ENCODE measurements at places on chromosomes 3 and 15. TPM values are rescaled to one million over a fixed set of nuclear protein-coding genes. Genes with fewer than 3 reads are reported as not detected.

DNA sequence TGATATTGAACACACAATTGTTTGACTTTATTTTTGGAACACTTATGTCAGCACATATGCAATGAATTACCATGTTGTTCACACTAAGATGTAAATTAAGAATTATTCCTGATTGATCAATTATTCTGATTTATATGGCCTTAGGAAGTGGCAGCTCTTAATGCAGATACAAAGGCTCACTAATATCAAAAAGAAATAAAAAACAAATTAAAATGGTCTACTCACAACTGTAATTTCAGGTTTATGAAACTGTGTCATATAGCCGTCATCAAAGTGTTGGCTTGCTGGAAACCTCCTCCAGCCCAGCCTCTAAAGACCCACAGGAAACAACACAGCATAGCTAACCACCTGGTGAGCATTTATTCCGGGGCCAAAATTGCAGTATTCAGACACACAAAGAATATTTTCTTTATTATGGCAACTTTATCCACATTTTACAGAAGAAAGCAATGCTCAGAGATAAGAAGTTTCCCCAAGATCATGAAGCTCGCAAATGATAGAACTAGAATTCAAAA is 33.4 kb downstream of the PDZRN3 start:
- DNase-seq: no peak
- H3K27ac ChIP-seq: no peak overlapping the region
- H3K27me3 ChIP-seq: no peaks in the 10 kb centered on the region
- no peaks in the 10 kb centered on the region for H3K4me1 ChIP-seq

DNA sequence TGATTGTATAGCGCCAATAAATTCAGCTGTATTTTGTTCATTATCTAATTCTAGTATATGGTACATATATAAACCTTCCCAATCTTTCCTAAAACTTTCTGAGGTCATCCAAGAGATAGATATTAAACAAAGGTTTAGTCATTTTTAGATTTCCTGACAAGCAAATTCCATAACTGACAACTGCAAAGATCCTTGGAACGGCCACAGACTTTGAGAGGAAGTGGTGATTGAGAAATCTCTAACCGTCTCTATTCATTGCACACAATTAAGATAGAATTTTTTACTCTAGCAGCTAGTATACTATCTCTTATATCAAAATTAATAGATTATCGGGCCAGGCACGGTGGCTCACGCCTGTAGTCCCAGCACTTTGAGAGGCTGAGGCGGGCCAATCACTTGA is 4.7 kb downstream of the CSNK1G1 start:
- H3K4me3 ChIP-seq: no peak overlapping the region
- H3K36me3 ChIP-seq: no peaks in the 10 kb centered on the region
- DNase-seq: no peak
- H3K27ac ChIP-seq: no peak overlapping the region
- H3K27me3 ChIP-seq: no peaks in the 10 kb centered on the region
- peaks cover 8% of the 10 kb centered on the region for H3K4me1 ChIP-seq

DNA sequence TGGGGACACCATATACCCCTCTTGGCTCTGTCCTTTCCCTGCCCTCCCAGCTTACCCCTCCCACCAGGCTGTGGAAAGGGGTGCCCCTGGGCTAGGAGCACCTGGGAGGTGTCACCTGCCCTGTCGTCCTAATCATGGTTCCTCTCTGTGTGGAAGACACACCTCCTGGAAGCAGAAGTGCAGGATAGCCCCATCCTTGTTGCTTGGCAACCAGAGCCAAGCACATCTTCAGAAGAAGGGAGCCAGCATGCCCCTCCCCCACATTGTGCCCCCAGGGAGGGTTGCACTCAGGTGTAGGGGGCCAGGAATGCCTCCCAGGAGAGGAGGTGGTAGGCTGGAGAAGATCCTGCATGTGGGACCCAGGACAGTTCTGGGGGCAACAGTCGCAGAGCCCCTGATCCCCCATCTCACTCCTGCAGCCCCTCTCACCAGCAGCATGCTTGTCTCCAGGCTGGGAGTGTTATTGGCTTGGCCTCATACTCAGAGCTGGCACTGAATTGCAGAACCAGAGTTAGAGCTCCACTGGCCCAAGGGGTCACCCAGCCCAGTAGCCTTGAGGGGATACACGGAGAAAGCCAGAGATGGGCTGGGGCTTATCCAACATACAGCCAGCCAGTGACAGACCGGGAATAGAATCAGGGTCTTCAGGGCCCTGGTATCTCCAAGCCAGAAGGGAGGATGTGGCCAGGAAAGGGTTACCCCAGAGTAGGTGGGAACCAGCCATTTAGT is 8.4 kb downstream of the RAB6B start:
- no peaks in the 10 kb centered on the region for H3K27me3 ChIP-seq
- DNase-seq: no peak
- H3K4me3 ChIP-seq: no peak overlapping the region
- H3K4me1 ChIP-seq: no peaks in the 10 kb centered on the region
- H3K36me3 ChIP-seq: no peaks in the 10 kb centered on the region

DNA sequence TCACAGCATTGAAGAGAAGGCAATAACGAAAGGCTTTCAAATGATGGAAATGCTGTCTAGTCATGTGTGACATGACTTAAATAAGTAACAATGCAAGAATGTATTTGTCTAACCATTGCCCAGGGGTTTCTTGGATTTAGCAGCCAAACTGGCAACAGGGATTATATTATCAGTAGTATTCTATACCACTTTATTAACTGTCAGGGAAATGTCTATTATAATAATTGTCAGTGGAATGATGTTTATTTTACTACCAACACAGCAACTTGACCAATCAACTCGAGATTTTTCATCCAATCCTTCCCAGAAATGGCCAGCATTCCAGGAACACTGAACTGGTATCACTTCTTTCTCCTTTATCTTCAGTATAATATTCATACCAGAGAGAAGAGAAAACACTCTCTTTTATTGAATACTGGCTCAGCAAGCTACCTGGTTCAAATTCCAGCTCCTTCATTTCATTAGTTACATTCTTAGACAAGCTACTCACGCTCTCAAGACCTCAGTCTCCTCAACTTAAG is 66.2 kb downstream of the FOXP1 start:
- DNase-seq: no peak
- H3K27ac ChIP-seq: no peak overlapping the region
- peaks cover 17% of the 10 kb centered on the region for H3K4me1 ChIP-seq
- H3K4me3 ChIP-seq: no peak overlapping the region
- H3K36me3 ChIP-seq: no peaks in the 10 kb centered on the region
- no peaks in the 10 kb centered on the region for H3K27me3 ChIP-seq

DNA sequence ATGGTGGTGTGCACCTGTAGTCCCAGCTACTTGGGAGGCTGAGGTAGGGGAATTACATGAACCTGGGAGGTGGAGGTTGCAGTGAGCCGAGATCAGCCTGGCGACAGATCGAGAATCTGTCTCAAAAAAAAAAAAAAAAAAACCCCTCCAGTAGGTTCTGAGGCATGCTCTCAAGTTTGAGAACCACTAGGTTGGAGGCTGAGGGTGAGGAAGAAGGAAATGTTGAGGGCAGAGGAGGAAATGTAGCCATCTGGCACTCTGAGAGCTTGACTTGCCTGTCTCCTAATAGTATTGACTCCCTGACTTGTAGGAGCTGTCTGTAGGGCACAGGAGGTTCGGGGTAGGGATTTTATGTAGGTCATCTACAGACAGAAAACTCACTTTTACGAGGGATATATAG is 204.6 kb downstream of the OPA1 start:
- DNase-seq: no peak
- no peak overlapping the region for H3K4me3 ChIP-seq
- H3K36me3 ChIP-seq: no peaks in the 10 kb centered on the region
- H3K27me3 ChIP-seq: no peaks in the 10 kb centered on the region
- peaks cover 9% of the 10 kb centered on the region for H3K4me1 ChIP-seq
- no peak overlapping the region for H3K27ac ChIP-seq

GRCh38 chr15:58475573-58476524 is 44.1 kb downstream of the LIPC start:
- H3K36me3 ChIP-seq: no peaks in the 10 kb centered on the region
- H3K27me3 ChIP-seq: no peaks in the 10 kb centered on the region
- DNase-seq: peak; percentile 56
- no peak overlapping the region for H3K4me3 ChIP-seq

Gene TUSC7
- total RNA-seq: not detected

DNA sequence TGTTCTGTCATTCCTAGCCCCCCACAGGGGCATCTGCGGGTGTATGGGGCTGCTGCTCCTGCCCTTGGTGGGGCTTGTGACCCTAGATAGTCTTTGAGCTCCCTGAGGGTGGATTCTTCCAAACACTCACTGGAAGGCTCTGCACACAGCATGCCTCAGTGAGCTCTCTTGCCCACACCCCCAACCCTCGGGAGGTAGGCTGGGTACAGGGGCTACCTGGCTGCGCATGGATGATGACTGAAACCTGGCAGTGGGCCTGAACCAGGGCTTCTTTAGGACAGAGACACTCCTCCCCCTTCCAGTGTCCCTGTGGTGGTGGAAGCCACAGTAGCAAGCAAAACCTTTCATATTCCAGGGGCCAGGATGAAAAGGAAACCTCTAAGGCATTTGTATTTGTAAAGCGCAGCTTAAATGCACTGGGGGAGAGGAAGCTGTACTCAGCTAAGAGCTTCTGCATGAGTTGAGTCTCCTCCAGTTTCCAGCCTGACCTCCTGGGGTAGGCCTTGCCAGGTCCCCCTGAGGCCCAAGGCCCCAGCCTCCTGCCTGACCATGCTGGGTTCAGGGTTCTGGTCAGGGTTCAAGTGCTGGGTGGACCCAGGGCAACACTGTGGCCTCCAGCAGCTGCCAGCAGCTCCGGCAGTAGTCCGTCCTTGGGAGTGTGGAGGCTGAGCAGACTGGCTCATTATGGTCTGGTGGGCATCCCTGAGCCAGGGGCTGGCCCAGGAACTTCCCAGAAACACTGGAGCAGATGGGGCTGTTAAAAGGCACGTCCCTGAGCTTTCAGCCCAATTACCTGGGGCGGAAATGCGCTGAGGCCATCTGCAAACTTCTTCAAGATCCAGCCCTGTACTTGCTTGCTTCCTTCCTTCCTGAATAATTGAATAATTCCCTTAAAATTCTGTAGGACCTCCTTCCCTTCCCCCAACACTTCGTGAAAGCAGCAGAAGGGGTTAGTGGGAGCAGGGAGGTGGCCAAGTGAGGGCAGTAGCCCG is 89.7 kb downstream of the HMG20A start:
- no peak overlapping the region for H3K27ac ChIP-seq
- no peak for DNase-seq
- H3K27me3 ChIP-seq: no peaks in the 10 kb centered on the region
- no peak overlapping the region for H3K4me3 ChIP-seq

DNA sequence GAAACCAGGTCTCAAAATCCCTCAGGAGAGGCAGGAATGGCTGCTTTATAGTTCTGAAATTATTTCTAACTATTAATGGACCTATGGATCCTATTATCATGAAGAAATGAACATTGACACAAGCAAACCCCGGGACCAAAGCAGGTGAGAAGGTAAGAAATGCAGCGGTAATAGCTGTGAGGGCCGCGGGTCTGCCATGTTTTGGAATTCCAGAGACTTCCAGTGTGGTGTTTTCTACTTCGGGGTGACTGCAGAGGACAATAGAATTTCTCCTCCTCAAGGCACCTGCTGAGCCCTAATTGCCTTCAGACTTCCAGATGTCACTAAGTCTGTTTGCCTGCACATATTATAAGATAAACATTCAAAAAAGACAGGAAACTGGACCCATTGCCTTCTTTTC is 437.4 kb downstream of the GABRG3 start:
- no peaks in the 10 kb centered on the region for H3K27me3 ChIP-seq
- no peak overlapping the region for H3K27ac ChIP-seq
- no peaks in the 10 kb centered on the region for H3K4me1 ChIP-seq
- H3K4me3 ChIP-seq: no peak overlapping the region
- DNase-seq: no peak
- no peaks in the 10 kb centered on the region for H3K36me3 ChIP-seq

DNA sequence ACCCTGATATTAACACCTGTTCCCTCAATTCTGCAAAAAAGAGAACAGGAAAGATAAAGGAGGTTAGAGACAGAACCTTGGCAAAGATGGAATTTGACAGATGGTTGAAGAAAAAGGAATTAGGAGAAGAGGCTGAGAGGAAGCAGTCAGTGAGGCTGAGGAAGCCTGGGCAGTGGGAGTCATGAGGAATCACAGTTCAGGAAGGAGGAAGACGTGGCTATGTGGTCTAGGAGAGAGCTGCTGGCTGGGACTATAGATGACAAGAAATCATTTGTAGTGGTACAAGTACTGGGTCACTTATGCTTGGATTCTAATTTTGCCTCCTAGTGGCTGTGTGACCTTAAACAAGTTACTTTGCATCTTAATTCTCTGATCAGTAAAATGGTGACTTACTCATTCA is 49.0 kb downstream of the LARS2 start:
- no peak overlapping the region for H3K4me3 ChIP-seq
- H3K27ac ChIP-seq: no peak overlapping the region
- H3K36me3 ChIP-seq: no peaks in the 10 kb centered on the region

Gene ADIPOQ
- total RNA-seq: not detected
